ENCODE measurements at places on chromosomes 1 and 21. TPM values are rescaled to one million over a fixed set of nuclear protein-coding genes. Genes with fewer than 3 reads are reported as not detected.

ERG gene
- total RNA-seq, result 1.3 TPM

CLCN6 gene
- total RNA-seq, result 7.6 TPM

SLC9C2 gene
- total RNA-seq, result not detected

SPRR4 gene
- not detected for total RNA-seq

CTH gene
- total RNA-seq, result 8.5 TPM

CCDC181 gene
- not detected for total RNA-seq

GBP3 gene
- 7.1 TPM for total RNA-seq

SFN gene
- not detected for total RNA-seq
